ENCODE measurements at places on chromosomes 2 and 18.

- no peak for DNase-seq
Measured at GRCh38 chr2:73972846-73973245, 11.9 kb upstream of the TET3 start.

- peak; percentile 75 for DNase-seq
Measured at GRCh38 chr2:189657867-189658266, 3.4 kb upstream of the ASNSD1 start.

- DNase-seq: no peak
Measured at GRCh38 chr2:69269330-69269729, 117.7 kb downstream of the GFPT1 start.

DNA sequence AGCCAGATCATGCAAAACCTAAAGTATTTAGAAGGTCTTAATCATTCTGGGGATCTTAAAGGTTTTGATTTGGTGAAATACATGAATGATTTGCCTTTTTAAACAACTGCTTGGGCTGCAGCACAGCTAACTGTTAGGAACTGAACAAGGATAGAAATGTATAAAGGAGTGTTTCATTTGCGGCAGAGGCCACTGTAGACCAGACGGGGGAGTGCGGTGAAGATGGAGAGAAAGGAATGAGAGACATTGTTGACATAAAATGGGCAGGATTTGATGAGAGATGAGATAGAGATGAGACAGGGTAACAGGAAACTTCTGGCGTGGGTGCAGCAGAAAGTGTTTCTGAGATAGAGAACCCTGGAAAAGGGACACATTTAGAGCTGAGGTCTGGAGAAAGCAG is 308.1 kb downstream of the TMX3 start:
- no peak for DNase-seq

DNA sequence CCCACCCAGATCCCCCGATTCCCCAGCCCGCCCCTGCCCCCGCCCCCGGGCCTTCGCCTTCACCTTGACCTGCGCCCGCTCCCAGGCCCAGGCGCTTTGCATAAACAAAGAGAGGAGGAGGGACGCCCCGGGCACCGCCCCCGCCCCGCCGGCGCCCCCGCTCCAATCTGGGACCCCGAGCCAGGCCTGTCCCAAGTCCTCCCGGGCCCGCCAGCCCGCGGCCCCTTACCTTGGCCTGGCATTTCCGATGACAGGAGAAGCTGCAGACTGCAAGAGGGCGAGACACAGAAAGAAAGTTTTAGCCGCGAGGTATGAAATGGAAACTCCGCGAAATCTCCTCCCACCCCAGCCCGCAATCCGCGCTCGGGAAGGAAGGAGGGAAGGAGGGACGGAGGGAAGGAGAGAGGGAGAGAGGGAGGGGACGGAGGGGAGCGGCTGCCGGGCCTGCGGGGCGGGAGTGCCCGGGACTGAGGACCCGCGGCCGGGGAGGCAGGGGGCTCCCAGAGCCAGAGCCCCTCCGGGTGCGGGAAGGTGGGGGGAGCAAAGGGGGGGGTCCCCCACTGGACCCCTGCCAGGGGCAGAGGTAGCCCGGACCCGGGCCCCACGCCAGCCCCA is 24.2 kb downstream of the TNS1 start:
- DNase-seq: no peak

DNA sequence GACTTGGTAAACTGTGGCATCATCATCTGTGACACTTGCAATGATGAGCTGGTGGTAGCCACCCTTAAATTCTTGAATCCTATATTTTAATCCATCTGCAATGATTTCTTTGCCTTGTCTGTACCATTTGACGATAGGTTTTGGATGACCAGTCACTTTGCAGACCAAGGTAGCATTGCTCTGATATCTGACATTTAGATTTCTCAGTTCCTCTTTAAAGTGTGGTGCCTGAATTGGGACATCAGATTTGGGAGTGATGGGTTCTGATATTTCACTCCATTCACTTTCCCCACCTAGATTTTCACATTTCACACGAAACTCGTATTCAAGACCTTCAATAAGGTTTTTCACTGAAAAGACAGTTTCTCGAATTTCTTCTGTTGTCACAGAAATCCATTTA is 55.8 kb downstream of the PLEKHA3 start:
- no peak for DNase-seq

DNA sequence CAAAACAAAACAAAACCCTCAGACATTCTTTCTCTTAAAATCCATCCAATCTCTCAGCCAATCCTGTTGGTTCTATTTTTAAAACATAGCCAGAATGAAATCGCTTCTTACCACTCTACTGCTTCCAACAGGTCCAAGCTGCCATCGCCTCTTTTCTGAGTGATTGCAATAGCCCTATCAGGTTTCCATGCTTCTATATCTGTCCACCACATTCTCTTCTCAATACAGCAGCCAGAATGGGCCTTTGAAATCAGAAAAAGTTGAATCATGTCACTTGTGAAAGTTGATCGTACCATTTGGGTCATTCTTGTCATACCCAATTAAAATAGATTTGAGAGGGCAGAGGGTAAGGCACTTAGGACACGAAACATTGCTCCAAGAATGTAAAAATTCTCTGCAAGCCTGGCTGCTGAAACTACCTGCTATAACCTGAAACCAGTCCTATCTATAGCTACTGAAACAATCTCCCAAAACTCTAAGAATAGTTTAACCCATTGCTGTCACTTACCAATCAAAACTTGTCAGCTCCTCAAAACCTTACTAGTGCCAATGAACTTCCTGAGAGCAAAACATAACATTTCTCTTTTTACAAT is 3.3 kb upstream of the MTLN start:
- DNase-seq: no peak

GRCh38 chr2:174333017-174333371 is 1.8 kb upstream of the SP9 start:
- DNase-seq: no peak
